ENCODE measurements at places on chromosomes 6 and 20.
A peak's percentile ranks its signal among the peaks of the same experiment; 100 is the strongest.

- no peak for DNase-seq
These were observed 4.5 kb upstream of the ENTPD6 start for GRCh38 chr20:25191051-25191450.

DNA sequence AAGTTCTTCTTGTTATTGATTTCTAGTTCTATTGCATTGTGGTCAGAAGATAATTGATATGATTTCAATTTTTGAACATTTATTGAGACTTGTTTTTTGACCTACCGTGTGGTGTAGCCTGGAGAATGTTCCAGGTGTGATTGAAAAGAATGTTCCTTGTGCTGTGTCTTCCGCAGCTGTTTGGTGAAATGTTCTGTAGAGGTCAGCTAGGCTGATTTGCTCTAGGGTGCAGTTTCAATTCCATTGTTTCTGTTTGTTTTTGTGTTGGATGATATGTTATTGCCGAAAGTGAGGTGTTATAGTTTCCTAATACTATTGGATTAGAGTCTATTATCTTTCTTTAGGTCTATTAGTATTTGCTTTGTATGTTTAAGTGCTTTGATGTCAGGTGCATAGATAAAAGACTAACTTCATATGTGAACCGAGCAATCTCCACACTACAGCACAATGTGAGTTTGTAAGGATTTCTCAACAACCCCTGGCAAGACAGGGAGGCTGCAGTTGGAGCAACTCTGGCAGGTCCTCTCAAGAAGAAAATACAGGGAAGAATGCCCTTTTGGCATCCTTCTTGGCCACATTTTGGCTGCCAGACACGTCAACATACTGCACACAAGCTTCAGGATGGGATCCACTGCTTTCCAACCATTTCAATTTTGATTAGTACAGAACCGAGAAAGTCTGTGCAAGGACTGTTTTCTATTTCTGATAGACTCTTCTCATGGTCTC lies 320.7 kb downstream of the RNF144B start:
- DNase-seq: no peak

GRCh38 chr6:82904860-82905259 lies 160.8 kb downstream of the UBE3D start:
- DNase-seq: no peak

- DNase-seq: no peak
These were observed 130.3 kb upstream of the SASH1 start for GRCh38 chr6:148212366-148212765.

DNA sequence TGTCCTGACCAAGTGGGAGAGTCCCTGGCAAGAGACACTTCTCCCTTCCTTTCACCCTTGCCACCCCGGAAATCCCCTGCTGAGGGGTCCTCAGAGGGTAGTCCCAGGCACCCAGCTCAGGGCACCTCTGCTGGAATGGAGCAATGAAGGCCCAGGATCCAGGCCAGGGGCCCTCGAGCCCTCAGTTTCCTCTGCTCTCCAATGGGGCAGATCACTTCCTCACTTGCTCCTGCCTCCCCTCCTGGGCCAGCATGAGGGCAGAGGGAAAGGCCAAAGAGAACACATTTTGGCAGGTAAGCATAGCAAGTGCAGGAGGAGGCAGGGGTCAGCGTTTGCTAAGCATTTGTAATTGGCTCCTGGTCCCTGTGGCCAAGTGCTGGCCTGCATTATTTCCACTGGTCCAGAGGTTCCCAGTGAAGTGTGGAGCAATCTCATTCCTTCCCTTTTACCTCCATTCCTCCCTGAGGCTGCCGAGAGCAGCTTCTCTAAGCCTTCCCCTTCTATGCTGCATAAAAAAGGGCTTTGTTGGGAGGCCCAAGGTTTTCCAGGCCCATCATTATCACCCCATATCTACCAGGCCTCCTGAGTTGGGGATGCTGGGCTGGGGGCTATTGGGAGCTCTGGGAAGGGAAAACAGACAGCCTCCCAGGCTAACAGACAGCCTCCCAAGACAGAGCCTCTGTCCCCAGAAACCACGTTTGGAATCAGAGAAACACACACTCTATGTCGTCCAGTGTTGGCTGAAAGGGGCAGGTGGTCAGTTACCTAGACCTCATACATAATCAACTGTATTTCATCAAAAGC lies 28.8 kb upstream of the VEGFA start:
- no peak for DNase-seq

GRCh38 chr6:156260815-156261214 lies 516.4 kb upstream of the ARID1B start:
- peak; percentile 3 for DNase-seq

GRCh38 chr6:56529594-56530191 lies 113.0 kb downstream of the DST start:
- no peak for DNase-seq

GRCh38 chr20:24980291-24981053 lies 12.1 kb downstream of the APMAP start:
- DNase-seq: no peak

- no peak for DNase-seq
These were observed 46.1 kb upstream of the GFRAL start for GRCh38 chr6:55281215-55281614.

- no peak for DNase-seq
These were observed 74.8 kb upstream of the SNRPB2 start for GRCh38 chr20:16654858-16655535.

DNA sequence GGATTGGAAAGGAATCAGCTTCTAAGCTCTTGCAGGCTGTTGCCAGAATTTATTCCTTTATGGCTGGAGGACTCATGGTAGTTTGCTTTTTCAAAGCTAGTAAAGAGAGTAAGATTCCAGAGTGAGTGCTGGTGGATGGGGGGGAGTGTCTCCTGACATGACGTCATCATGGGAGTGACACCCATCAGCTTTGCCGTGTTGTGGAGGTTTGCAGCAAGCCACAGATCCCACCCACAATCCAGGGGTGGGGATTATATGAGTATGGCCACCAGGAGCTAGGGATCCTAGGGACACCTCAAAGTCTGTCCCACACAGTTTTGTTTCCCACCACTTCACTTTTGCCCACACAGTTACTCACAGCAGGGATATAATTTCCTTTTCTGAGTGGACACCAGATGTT lies 28.7 kb upstream of the PMEPA1 start:
- DNase-seq: no peak

DNA sequence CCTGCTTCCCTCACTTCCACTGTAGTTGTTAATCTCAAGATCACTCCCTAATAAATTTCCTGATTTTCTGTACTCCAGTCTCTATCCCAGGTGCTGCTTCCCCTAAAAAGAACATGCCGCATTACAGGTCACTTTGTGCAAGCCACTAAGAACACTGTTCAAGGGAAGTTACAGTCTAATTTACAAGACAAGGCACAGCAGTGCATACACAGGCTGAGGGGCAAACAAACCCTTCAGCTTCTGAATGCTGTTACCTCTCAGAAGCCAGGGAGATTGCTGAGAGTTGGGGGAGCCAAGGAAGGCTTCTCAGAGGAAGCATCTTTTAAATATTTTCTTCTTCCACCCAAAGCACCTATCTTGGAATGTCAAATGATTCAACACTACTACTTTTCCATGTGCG lies 445.3 kb upstream of the FLRT3 start:
- DNase-seq: no peak

DNA sequence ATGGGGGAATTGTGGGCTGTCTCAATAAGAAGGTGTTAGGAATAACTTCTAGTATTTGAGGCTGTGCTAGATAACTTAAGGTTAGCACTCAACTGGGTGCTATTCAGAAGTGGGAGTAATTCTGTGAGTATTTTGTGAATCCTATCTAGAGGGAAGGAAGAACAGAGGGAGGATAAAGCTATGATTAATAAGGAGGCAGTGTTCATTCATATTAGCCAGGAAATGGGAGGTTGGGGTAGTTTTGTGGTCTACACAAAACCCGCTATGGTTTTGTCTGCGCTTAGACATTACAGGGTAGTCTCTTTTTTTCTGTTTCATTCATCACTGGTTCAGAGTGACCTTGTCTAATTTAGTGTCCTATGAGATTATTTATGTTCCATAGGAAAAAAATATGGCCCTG lies 341.0 kb downstream of the ARHGAP18 start:
- no peak for DNase-seq

All from CMK (cell line).